ENCODE measurements at places on chromosomes 4 and X.

- no peak for DNase-seq
Observed at GRCh38 chr4:19300213-19300612, 951.5 kb upstream of the SLIT2 start.

DNA sequence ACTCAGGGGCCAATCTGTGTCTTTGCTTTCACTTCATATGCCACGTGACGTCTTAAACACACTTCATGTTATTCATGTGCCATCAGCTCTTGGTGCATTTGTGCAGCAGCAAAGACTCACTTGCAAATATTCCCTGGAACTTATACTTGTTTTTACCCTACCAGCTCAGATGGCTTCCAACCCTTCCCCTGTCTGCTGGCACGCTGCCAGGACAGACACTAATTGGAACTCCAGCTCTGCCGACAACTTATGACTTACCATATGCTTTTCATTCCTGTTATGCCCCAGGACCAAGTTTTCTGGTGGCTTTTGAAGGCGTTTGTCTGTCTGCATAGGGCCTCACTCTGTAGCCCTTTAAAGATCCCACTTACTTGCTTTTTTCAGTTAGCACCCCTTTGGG lies 261.7 kb upstream of the GNPDA2 start:
- no peak for DNase-seq

DNA sequence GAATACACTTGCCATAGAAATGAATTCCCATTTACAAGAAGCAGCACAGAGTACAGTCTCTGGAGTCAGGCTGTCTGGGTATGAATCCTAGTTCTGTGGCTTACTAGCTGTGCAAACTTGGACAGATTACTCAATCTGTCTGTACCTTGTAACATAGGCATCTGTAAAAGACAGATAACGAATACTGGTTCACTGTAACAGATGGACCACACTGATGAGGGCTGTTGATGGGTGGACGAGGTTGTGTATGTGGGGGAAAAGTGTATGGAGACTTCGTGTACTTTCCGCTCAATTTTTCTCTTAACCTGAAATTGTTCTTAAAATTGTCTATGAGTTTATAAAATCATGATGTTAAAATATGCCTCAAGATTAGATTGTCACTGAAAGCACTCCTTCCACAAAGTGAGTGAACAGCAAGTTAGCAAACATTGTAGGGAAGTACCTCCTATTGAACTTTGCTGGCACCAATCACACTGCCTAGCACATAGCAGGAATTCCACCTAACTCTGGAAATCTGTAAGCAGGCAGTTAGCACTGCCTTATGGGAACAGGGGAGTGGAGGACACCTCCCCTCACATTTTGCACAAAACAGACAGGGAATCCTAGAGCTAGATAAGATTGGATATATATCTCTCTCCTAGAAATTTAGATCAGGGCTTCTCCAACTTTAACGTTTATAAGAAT lies 6.5 kb upstream of the EXOSC9 start:
- no peak for DNase-seq

- no peak for DNase-seq
Observed at GRCh38 chr4:170491981-170492380, 402.2 kb upstream of the AADAT start.

DNA sequence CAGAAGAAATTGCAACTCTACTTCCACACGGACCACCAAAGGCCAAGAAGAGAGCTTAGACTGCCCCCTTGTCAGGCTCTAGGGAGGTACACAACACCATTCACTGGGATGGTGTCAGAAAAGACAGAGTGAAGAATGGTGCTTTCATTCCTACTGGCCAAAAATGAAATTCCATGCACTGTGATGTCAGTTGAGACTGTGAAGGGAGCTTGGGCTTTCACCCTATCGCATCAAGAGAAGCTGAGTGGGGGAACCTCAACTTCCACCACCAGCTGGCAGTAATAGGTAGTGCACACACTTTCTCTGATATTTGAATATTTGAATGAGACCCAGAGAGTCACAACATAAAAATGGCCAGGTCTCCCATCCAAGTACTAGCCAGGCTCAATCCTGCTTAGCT lies 65.9 kb downstream of the ZNF711 start:
- no peak for DNase-seq

DNA sequence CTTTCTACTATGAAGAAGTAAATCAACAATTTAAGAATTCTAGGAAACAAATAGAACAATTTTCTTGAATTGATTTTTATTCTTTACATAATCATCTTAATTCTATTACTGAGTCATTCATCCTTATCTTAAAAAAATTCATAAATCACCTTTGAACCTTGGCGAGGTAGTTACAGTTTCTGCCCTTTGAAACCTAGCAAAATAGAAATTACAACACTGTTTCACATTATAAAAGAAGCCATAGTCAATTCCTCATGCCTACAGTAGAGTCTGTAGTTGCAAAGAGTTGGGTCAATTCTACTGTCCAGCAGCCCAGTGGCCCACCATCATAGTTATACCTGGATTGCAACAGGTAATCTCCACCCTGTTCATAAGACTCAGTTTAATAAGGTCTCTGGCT lies 7.3 kb downstream of the SMIM31 start:
- no peak for DNase-seq

DNA sequence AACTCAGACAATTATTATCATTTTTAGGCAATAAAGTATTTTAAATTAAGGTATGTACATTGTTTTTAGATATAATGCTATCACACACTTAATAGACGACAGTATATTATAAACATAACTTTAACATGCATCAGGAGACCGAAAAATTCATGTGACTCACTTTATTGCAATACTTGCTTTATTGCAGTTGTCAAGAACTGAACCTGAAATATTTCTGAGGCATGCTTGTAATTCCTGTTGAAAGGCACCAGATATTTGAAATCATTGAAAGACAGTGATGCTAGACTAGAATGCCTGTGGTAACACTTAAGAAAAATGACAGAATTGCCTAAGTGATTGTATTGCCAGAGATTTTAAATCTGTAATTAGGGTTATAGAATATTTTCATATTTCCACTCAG lies 175.6 kb upstream of the MAGEB2 start:
- DNase-seq: no peak

- no peak for DNase-seq
Observed at GRCh38 chrX:86348669-86349068, 200.4 kb downstream of the DACH2 start.

- DNase-seq: no peak
Observed at GRCh38 chr4:27245216-27245615, 384.6 kb downstream of the STIM2 start.

GRCh38 chr4:104642521-104642920 lies 147.8 kb upstream of the CXXC4 start:
- no peak for DNase-seq

- no peak for DNase-seq
Observed at GRCh38 chr4:39635023-39635422, 3.6 kb downstream of the SMIM14 start.
